ENCODE measurements at places on chromosomes 5 and 9.

- no peak for DNase-seq
These were observed 82.4 kb upstream of the ADRA1B start for GRCh38 chr5:159833846-159834245.

- no peak for DNase-seq
These were observed 301.0 kb downstream of the ARL15 start for GRCh38 chr5:54009357-54009756.

- peak; percentile 84 for DNase-seq
These were observed 5.7 kb downstream of the QSOX2 start for GRCh38 chr9:136239983-136240330.

DNA sequence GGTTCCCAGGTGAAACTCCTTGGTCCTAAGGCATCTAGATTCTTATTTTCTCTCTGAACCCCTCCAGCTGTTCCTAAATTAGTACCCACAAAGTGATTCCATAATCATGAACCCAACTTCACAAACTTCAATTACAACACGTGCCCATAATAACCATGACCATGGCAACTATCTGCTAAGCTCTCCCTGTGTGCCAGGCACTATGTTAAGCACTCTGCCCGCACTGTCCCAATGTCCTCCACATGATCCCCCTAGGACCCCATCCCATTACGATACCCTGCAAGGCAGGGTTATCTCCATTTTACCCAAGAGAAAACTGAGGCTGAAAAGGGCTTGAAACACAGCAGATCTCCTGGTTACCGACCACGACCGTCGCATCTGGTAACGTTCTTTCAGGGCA, 25.3 kb upstream of the ZNF622 start:
- no peak for DNase-seq

DNA sequence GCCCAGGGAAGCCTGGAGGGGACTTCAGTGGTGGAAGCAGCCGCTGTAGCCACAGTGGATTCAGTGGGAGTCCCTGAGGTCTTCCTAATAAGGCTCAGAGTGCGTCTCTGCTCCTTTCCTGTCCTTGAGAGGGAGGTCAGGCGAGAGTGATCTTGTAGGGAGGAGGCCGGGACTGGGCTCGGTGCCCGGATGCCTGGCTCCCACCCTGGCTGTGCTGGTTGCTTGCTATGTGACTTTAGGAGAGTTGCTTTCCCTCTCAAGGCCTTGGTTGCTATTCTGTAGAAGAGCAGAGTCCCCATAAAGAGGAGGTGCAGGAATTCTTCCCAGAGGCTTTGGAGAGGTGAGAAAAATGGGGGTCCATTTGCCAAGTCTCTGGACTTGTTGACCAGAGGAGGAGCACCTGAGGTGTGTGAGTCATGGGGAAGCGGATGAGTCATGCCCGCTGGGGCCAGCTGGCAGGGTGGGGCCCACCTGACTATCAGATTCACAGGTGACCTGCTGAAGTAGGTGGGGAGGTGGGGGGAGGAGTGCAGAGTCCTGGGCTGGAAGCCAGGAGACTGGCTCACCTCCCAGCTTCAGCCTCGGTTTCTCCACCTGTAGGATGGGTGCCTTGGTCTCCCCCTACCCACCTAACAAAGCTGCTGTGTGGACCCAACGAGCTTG, 13.8 kb downstream of the GSN start:
- peak; percentile 53 for DNase-seq

GRCh38 chr9:134818591-134818990, 62.0 kb upstream of the FCN2 start:
- DNase-seq = no peak

GRCh38 chr5:88207575-88207974, 61.1 kb downstream of the TMEM161B start:
- DNase-seq = no peak

GRCh38 chr5:103262422-103262871, 3.9 kb downstream of the MACIR start:
- DNase-seq = no peak

DNA sequence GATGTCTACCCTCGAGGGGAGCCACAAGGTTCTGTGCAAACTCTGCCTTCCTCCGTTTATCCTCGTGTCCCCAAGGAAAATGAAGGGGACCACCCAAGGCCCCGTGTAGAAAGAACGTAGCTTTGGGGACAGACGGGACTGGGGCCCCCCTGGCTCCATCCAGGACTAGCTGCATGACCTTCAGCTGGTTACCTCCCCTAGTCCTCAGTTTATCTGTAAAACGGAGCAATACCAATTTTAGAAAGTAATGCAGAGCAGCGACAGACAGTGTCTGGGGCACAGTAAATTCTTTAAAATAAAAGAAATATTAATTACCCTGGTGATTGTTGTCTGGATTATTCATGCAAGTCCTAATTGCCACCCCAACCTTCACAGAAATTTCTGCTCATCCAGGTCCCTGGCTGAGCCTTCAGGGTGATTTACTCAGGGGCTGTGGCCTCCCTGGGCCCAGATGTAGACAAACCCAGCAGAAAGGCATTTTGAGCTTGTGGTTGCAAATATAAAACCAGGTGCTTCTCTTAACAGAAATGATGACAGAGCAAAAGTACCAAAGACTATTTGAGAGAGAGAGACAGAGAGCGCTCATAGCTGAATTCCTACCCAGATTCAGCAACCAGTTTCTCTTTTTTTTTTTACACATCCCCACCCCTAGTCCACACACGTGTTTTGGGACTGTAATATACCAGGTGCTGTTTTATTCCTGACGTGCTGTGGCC, 155.1 kb upstream of the SMIM23 start:
- DNase-seq = no peak

DNA sequence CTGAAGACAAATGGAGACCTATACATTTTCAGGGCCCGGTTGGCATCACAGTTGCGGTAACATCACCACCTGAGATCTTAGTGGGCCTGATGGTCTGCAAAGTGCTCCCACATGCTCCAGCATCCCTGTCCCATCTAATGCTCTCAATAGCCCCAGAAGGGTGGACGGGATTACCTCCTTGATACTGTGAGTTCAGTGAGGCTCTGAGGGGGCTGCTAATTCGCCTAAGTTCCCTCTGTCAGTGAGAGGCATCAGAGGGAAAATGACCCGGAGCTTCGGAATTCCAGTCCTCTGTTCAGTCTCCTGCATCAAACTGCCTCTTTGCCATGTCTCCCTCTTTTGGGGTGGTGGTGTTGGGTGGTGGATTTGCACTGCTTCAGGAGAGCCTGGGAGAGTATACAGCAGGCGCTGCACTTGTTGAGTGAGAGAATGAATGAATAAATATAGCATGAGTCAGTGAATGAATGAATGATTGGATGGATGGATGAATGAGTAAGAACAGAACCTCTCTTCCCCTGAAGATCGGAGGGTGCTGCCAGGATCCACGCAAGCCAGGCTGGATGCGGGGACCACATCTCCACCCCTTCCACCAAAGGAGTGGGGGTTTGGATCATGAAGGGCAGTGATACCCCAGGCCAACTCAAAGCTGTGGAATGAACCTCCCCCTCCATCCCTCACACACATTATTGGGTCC, 141.0 kb downstream of the GABBR2 start:
- DNase-seq = no peak

DNA sequence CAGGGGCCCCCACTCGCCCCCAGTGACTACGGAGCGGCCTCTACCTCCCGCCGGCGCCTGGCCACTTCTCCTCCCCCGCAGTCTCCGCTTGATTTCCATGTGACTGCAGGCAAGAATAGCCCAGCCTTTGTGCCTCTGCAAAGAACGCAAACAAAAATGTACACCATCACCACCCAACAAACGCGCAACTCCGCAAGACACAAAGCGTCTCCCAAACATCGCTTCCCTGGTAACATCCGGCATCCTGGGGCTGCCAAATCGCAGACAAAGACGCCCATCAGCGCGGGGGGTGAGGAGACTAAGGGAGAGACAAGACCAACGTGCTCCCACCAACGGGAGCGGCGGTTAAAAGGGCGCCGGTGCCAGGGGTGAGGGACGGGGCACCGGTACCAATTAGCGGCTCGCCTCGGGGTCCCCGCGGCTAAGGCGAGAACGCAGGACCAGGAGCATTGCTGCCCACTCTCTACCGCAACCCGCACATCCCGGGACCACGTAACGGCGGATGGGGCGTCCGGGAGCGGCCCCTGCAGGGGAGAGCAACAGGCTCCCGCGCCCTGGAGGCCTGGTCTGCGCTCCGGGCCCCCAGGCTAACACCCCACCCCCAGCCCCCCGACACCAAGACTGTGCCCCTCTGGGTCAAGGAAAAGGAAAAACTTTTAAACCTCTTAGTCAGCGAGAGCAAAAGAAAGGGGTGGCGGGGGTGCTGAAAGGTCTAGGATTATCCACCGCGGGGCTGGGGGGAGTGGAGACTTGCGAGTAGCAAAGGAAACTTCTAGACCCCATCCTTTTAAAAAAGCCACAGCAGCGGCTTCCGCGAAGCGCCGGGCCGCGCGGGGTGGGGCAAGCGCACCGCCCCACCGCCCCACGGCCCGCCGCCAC, 885 bp downstream of the MPDZ start:
- DNase-seq = peak; percentile 82

- no peak for DNase-seq
These were observed 30.3 kb downstream of the DIMT1 start for GRCh38 chr5:62373382-62373781.

GRCh38 chr5:37063739-37064138, 185.4 kb downstream of the CPLANE1 start:
- no peak for DNase-seq

GRCh38 chr5:8516356-8516755, 647.4 kb downstream of the MTRR start:
- no peak for DNase-seq

DNA sequence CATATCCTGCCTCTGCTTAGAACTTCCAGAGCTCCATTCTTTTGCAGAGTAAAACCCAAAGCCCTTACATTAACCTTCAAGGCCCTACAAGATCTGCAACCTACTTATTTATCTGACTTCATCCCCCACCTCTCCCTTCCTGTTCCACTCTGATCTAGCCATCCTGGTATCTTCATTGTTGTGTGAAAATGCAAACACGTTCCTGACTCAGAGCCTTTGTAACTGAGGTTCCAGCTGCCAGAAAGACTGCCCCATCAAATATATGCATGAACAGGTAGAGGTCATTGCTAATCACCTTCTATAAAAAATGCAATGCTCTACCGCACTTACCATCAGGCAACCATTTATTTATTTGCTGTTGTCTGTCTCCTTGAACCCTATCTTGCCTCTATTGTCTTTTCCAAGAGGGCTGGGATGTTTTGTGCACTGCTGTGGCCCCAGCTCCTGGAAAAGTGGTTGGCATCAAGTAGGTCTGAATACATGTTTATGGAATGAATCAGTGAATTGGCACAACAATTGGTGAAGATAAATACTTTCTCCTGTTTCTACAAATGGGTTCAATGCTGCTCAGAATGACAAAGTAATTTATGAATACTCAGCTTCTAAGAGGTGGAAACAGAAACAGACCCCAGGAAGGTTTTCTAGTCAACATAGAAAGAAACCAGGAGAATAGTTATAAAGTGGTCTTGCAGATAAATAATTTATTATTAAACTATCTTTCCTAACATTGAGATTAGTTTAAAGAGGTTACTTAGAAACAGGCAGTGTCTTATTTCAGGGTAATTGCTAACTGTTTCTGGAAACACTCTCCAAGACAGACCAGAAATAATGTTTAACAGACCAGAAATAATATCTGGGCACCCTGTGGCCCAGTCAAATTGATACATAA, 230.6 kb upstream of the CD180 start:
- no peak for DNase-seq

DNA sequence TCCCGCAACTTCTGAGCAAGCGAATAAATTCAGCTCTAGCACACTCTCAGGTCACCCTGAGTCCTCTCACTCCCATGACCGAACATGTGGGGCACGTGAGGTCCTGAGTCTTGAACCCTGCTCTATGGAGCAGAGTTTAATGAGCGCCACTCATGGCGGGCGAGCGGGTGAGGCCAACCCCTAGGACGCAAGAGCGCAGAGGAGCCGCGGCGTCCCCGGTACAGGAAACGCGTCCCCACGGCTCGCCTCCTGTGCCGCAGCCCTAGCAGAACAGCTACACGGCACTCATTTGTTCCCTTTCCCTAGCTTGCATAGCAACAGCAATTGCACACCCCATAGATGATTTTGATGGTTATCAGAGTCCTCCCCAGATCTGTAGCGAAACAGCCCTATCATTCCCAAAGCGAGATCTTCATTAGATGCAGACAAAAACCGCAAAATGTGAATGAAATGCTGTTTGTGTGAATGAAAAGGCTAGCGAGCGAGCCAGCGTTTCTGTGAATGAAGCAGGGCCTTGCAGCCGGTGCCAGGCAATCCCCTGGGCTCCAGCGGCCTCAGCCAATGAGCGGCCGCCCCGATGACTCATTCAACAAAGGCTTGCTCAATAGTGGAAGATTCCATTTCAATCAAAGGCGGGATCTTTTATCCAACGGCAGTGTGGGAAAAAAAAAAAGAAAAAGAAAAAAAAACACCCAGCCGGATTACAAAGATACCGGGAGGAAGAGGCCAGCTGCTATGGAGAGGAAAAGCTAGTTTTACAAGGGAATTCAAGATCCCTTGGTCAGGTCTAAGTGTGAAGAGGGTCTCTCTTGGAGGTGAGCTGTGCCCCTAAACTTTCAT, 1.5 kb upstream of the SHC3 start:
- peak; percentile 99 for DNase-seq

- no peak for DNase-seq
These were observed 3.6 kb upstream of the PALM2AKAP2 start for GRCh38 chr9:109776391-109776790.

DNA sequence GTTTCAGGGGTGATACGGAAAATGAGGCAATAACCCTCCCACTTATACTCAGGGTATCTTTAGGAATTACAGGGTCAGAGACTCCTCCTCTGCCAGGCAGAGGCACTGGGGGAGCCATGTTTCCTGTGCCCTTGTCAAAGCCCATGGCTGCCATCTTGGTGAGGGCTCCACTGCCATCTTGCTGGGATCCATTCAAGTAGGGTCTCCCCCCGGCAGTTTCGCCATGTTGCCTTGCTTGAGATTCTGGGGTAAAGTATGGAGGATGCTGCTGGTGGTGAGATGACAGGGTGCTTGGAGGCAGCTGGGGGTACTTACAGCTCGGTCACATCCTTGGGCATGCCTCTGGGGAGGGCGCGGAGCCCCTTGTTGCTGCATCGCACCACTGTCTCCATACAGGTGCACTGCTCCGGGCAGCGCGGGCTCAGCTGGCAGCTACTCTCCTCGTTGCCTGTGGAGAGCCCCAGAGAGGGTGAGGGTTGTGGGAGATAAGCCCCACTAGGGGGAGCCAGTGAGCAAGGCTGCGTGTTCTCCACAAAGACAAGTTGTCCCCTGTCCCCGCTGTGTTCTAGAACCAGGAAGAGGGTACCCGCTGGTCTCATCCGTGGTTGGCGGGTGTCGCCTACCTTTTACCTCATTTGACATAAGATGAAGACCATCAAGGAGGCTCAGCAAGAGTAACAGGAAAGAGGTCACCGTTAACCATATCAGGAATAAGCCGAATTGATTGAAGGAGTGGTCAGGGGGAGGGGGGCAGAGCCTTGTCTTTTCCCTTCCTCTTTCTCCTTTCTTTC, 169.0 kb upstream of the PANK3 start:
- DNase-seq = no peak

DNA sequence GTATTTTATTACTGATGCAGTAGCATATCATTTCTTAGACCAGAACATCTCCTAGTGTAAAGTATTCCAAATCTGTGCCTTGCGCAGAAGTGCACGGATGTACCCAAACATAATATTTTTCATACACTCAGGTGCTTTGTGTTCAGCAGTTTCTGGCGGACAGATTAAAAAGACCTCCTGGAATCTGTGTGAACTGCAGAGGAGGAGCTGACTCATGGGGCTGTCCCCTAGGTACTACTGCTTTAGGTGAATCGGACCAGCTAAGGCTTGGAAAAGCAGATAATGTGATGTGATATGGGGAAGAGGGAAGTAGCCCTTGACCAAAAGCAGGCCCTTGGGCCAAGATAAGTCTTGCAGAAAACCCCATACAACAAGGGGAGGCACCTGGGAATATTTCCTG, 310.1 kb downstream of the PLK2 start:
- DNase-seq = no peak

- DNase-seq = no peak
These were observed 157.4 kb downstream of the RMI1 start for GRCh38 chr9:84137968-84138367.
